ENCODE measurements at places on chromosomes 7 and 10.
A peak's percentile ranks its signal among the peaks of the same experiment; 100 is the strongest.

GRCh38 chr7:22378199-22378980 lies 21.4 kb upstream of the RAPGEF5 start:
- no peak for DNase-seq

GRCh38 chr10:129962031-129962871 lies 1.8 kb downstream of the EBF3 start:
- DNase-seq: no peak

GRCh38 chr10:113026679-113027078 lies 76.6 kb downstream of the TCF7L2 start:
- DNase-seq: no peak

GRCh38 chr10:120702032-120702431 lies 149.1 kb upstream of the WDR11 start:
- DNase-seq: peak; percentile 30
